ENCODE measurements at places on chromosomes 2 and 18. TPM values are rescaled to one million over a fixed set of nuclear protein-coding genes. Genes with fewer than 3 reads are reported as not detected.

The GPR35 gene
- total RNA-seq, result 13.5 TPM

The GALNT5 gene
- not detected for total RNA-seq

The ZNF804A gene
- total RNA-seq, result not detected

The HPCAL1 gene
- total RNA-seq, result 47.5 TPM

The RNF125 gene
- total RNA-seq, result 40.3 TPM

The SLC19A3 gene
- not detected for total RNA-seq
